LNCaP clone FGC (cell line): ENCODE measurements at places on chromosomes 7 and 10.

DNA sequence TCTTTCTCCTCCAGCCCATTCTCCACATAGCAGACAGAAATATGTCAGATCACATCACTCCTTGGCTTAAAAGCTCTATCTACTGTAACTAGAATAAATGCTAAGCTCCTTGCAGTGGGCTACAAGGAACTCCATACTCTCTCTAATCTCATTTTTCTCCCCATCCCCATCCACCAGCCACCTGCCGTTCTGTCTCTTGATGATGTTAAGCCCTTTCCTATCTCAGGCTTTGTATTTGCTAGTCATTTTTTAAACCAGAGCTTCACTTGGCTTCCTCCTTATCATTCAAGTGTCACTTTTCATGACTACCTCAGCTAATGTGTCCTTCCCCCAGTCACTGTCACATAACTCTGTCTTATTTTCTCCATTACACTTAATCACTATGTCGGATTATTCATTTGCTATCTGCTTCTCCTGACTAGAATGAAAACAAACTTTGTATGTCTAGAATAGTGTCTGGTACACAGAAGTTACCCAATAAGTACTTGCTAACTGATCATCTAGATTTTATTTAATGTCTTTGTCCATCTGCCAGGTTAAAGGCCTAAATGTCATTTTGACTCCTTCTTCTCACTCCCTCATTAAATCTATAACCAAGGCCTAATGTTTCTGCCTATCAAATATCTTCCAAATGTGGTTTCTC is 87.2 kb upstream of the RPA3 start:
- DNase-seq: no peak

- DNase-seq: peak; percentile 6
Measured at GRCh38 chr7:121138262-121138933, 149.9 kb downstream of the CPED1 start.

DNA sequence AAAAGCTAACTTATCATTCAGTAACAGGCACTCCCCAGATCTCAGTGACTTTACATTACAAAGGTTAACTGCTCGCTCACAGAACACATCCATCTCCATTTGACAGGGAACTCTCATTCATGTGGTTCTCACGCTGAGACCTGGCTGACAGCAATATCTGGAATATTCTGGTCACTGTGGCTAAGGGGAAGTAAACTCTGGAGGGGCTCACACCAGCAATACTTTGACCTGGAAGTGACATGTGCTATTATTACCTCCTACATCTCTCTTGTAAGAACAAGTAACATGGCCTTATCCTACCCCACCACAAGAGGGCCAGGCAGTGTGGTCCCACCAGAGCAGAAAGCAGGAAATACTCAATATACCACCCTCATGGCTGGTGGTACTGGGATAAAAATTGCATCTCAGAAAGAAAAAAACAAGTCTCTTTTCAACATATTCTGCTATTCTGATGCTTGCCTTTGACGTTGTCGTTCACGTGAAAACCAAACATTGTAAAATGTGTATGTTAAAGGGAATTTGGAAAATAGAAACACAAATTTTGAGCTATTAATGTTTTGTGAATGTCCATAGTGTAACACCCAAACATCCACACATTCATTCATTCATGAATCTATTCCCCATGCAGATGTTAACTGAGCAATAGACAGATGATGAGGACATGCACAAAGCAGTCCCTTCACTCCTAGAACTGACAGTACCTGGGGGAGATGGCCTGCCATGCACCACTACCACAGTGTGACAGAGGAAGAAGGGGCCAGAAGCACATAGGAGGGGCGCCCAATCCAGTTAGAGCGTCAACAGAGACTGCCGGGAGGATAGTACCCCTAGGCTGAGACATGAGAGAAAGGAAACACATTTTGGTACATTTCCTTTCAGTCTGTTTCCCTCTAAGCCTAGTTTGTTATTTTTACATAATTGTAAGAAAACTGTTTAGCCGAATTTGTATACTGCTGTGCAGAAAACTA is 166.0 kb upstream of the SP4 start:
- DNase-seq: no peak

DNA sequence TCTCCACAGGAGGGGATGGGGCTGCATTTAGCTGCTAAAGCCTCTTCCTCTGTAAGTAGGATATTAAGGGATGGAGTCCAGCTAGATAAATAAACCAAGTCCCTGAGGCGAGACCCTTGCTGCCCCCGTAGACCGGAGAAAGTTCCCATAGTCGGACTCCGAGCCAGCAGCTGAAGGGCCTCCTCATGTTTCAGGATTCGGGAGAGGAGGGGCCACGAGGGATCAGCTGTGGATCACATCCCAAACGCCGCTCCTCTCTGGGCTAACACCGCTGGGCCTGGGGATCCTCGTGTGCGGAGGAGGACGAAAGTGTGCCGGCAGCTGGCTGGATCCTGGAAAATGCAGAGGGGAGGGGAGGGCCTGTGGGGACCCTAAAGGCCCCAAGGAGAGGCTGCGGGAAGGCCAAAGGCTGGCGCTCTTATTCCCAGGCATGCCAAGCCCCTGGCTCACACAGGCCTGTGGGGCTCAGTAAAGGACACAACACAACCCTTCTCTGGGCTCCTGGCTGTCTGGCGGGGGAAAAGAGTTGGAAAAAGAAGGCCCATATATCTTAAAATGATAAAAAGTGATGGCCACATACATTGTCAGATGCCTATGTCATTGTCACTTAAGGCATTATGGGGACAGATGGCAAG is 82.5 kb upstream of the TMEM72 start:
- DNase-seq: no peak

- DNase-seq: no peak
Measured at GRCh38 chr7:26348234-26348851, 56.7 kb downstream of the SNX10 start.

- DNase-seq: no peak
Measured at GRCh38 chr7:13948019-13948801, 41.3 kb downstream of the ETV1 start.

GRCh38 chr10:110007161-110007700 is 553 bp upstream of the ADD3 start:
- DNase-seq: no peak

DNA sequence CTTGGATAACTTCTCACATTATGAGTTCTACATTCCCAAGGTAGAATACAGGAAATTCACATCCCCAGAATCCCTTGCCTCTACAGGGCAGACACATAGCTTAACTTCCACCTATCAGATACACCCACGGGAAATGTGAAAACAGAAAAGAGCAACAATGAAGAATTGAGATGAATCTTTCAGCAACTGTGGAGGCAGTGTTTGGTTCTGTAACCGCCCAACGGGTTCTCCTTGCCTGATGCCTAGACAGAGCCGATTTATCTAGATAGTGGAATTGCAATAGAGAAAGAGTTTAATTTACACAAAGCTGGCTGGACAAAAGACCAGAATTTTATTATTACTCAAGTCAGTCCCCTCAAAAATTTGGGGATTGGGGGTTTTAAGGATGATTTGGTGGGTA is 138.8 kb downstream of the MTPAP start:
- DNase-seq: no peak

DNA sequence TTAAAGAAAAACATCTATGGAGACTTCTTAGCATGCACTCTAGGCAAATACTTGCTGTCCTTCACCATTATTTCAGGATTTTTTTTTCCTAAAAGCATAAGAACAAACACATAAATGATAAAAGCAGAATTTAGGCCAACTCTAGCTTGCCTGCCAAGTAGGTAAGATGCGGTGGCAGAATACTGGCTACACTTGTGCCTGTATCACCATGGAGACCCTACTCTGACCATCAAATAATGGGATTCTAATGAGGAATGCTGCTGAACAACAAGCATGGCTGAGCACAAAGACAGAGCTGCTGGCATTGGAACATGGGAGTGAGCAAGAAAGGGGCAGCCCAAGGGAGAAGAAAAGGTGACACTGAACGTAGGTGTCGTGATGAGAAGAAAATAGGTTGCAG is 18.5 kb upstream of the TAS2R40 start:
- no peak for DNase-seq

DNA sequence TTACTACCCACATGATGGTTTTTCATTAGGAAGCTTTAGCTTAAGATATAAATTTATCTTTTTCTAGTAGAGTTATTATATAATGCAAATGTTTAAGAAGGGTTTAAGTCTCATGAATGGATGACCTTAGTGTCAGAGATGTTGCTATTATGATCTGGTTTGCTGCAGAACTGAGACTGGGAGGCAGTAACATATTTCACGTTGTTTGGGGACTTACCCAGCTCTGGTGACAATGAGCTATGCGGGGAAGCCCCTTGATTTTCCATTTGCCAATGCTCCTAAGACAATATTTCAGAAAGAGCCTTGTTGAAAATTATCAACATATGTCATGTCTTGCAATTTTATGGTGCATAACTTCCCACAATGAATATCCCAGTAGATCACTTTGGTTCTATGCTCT is 754.6 kb downstream of the REEP3 start:
- no peak for DNase-seq
